ENCODE measurements at places on chromosomes 4 and X.

- DNase-seq: no peak
Observed at GRCh38 chr4:6723851-6724250, 7.9 kb downstream of the BLOC1S4 start.

DNA sequence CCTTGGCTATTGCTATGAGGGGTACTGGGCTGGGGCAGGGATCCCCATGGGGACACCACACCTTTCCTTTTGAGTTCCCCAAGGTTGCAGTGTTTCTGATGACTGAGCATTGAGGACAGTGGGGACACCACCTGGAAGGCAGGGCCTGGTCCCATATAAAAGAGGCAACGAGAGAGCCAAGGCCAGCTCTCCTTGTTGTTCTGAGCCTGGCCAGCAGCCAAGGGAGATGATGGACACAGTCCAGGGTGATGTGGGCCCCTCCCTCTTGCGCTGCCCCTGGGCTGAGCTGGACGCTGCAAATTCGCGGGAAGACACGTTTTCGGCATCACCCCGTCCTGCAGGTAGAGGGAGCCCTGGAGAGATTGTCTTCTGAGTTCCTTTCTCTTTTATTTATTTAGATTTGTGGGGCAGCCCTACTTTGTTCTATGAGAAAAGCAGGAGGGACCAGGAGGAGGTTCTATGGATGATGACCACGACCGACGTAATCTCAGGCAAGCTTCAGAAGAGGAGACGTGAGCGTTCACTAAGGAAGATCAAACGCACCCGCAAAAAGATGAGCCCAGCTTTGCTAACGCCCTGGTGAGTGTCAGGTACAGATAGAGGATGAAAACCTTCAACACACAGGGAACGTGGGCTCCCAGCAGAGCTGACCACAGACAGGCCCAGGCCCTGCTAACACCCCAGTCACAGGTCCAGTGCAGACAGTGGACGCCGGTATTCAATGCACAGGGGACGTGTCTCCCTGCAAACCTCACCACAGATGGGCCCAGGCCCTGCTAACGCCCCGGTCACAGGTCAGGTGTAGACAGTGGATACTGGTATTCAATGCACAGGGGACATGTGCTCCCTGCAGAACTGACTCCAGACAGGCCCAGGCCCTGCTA lies 97.4 kb downstream of the SHOX start:
- DNase-seq: no peak

DNA sequence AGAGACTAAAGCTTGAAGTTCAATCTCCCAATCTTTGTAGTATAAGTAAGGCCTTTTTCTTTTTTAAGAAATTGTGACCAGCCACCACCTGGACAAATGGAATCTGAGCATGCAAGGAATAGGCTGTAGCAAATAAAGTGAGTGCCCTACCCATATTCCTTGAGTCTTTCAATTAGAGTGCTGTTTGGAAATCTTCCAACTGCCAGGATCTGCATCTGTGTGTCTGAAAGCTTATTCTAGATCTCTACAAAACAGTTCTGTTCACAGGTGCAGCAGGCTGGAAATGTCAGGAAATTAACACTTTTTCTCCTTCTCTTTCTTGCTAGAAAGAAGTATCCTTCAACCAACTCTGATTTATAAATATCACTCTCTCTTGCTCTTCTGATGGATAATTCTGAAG lies 76.7 kb upstream of the NDST3 start:
- DNase-seq: no peak

GRCh38 chr4:79907001-79907400 lies 166.0 kb downstream of the ANTXR2 start:
- DNase-seq: no peak

- DNase-seq: no peak
Observed at GRCh38 chr4:53371843-53372521, 5.5 kb upstream of the FIP1L1 start.

GRCh38 chrX:84339507-84340364 lies 151.7 kb upstream of the RPS6KA6 start:
- peak; percentile 6 for DNase-seq

DNA sequence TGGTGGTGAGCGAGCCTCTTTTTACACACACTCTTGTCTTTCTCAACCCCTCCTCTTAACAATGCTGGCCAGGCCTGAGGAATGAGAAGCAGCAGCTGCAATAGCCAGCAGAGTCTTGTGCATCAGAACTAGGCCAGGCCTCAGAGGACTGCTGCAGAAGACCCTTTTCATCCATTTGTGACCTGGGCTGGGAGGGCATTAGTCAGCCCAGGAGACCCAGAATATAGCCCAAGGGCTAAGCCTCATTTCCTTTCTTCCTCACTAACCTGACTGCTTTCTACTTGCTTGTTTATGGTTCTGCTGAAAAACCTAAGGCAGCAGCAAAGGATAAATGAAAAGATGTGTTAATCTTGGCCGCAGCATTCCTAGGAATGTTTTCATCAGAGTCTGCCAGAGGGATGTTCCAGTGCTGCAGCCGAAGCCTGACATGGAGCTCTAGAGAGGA lies 254.7 kb upstream of the AR start:
- DNase-seq: no peak

- DNase-seq: no peak
Observed at GRCh38 chr4:772118-772517, 53.8 kb downstream of the CPLX1 start.

- DNase-seq: no peak
Observed at GRCh38 chr4:174209341-174209740, 74.1 kb downstream of the FBXO8 start.

GRCh38 chr4:11423465-11423864 lies 5.2 kb downstream of the HS3ST1 start:
- no peak for DNase-seq

GRCh38 chrX:154605566-154605965 lies 13.5 kb downstream of the CTAG1B start:
- DNase-seq: no peak

- DNase-seq: no peak
Observed at GRCh38 chr4:176308441-176308840, 11.3 kb upstream of the SPCS3 start.

DNA sequence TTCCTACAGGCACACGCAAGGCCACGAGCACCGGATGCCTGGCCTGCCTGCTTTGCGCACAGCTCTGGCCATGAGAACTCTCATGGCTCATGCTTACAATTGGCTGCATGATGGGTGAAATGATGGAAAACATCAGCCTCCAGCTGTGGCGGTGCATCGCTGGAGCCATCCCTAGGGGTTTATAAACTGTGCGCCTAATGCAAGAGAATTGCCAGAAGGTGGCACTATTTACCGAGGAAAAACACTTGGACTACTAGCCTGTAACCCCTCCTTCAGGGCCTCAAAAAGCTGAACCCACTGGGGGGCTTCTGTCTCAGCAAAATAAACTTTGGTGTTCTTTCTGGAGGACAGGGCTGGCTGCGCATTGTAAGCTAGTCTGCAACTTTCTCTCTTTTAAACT lies 51.9 kb downstream of the PHKA2 start:
- peak; percentile 7 for DNase-seq
